ENCODE measurements at places on chromosomes 12 and 14.

DNA sequence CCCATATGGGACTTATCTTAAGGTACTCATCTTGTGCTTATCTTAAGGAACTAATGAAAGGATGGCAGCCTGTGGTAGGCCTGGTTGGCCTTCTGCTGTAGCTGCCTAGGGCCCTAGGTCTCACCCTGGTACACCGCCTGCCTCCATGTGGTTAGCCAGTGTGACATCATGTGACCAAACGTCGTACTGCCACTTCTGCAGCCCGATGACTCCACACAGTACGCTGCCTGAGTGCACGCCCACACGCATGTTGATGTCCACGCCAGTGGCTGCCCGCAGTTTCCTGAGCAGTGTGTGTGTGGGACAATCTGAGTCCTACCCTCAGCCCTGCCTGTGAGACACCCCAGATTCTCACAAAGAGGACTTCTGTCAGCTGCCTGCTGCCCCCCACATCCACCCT lies 5.1 kb downstream of the ADCY4 start:
- peak; percentile 80 for DNase-seq

GRCh38 chr12:74415633-74416032 lies 122.0 kb upstream of the ATXN7L3B start:
- peak; percentile 19 for DNase-seq

GRCh38 chr12:41515953-41516352 lies 327.8 kb downstream of the PDZRN4 start:
- DNase-seq: no peak

GRCh38 chr14:64510825-64511671 lies 6.5 kb downstream of the ZBTB1 start:
- peak; percentile 77 for DNase-seq

DNA sequence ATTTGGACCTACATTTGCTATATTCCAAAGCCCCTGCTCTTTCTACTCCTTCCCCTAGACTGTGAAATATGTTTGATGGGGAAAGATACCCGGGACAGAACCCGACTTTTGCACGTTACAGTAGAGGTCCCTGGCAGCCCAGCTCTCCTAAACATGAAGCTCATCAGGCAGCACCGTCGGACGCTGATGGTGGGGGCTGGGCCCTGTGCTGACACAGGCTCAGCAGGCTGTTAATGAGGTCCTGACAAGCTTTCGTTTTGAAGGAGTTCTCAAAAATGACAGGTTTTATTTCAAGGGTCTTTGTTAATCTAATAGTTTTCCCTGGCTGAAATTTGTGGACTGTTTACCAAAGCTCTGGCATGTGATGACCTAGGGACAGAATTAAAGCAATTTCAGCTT lies 102.3 kb downstream of the SLC25A47 start:
- DNase-seq: no peak

DNA sequence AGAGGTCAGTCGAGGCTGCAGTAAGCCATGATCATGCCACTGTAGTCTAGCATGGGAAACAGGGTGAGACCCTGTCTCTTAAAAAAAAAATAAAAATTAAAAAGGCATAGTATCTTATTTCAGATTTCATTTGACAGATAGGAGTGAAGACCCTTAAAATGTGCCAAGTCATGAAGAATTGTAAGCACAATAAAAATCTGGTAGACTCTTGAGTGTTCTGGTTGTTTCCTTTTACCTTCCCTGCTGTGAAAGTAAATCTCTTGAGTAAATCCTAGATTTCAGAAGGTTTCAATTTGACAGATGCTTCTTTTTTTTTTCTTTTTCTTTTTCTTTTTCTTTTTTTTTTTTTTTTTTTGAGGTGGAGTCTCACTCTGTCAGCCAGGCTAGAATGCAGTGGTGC lies 109.0 kb downstream of the ESR2 start:
- peak; percentile 38 for DNase-seq

GRCh38 chr12:108475396-108475795 lies 39.7 kb upstream of the FICD start:
- no peak for DNase-seq

GRCh38 chr12:119681728-119682638 lies 14.1 kb downstream of the PRKAB1 start:
- no peak for DNase-seq

- peak; percentile 67 for DNase-seq
Observed at GRCh38 chr14:71320734-71321573, 413.7 kb downstream of the PCNX1 start.

GRCh38 chr12:116053479-116054200 lies 223.9 kb downstream of the MED13L start:
- DNase-seq: no peak

DNA sequence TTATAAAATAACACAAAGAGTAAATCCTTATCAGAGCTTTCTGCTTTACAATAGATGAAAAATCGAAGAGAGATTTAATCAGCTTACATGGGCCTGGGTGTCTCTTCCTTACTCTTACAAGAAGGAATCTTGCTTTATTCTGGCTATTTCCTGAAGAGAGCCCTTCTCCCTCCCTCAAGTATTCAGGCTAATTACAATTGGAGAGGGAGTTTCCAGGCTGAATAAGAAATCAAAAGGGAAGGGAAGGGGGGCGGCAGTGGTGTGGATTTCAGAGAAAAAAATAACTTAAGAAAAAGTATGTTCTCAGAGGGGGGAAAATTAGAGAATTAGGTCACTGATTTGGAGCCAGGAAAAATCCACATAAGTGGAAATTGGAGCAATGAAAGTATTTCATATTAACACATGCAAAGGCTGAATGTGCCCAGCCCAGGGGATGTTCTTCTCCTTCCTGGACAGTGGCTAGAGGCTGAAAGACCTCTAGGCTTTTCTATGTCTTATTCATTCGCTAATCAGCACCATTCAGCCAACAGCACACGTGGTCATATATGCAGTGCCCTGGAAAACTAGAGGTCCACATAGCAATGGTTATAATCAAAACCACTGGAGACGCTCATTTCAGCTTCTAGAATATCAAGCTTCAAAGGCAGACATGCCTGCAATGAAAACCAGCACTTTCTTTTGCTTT lies 158.9 kb upstream of the BTG1 start:
- no peak for DNase-seq

GRCh38 chr14:81408595-81408994 lies 8.5 kb upstream of the STON2 start:
- DNase-seq: no peak

DNA sequence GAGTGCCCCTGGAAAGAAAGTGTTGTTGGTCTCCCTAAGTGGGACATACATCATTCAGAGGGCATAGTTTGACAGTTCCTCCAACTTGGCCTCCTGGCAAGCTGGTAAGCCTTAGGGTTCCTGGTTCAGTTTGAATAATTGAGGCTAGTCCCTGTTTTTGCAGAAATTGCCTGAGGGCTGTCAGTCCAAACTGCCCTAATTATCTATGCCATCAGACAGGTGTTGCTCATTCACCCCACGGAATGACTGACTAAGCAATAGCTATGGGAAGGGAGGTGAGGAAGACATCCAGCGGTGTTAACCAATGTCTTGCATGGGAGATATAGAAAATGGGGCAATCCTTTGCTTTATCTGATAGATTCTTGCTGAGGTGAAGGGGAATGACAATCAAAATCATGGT lies 37.6 kb downstream of the SPTSSA start:
- no peak for DNase-seq

GRCh38 chr12:93954166-93955112 lies 193.9 kb upstream of the PLXNC1 start:
- DNase-seq: no peak

DNA sequence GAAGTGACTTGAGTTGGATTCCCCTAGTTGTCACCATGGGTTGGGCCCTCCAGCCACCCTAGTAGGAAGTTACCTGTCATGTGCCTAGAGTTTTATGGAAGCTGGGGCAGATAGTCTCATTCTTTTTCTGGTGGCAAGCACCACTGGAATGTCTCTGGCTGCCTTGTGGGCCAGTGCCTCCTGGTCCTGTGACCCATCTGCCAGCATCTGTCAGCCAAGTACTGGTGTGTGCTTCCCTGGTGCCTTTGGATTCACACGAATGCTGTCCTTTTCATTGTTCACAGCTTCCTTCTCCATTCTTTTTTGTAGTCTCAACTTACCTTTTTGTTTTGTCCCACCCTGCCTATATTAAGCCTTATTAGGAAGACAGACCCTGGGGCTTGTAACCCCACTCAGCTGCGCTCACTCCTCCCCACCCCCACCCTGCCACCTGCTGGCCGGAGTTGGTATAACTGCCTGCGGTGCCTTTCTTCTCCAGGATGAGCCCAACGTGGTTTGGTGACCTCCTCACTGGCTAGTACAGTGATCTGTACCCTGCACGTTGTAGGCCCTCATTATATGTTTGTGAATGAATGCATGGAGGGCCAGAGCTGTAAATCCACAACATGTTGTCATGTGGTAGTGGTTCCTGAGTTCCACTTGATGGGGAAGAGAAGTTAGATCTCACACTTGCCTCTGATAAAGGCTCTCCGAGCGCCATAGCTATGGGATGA lies 125.7 kb downstream of the TSPAN9 start:
- peak; percentile 73 for DNase-seq

GRCh38 chr12:89165703-89166102 lies 186.6 kb downstream of the DUSP6 start:
- no peak for DNase-seq

DNA sequence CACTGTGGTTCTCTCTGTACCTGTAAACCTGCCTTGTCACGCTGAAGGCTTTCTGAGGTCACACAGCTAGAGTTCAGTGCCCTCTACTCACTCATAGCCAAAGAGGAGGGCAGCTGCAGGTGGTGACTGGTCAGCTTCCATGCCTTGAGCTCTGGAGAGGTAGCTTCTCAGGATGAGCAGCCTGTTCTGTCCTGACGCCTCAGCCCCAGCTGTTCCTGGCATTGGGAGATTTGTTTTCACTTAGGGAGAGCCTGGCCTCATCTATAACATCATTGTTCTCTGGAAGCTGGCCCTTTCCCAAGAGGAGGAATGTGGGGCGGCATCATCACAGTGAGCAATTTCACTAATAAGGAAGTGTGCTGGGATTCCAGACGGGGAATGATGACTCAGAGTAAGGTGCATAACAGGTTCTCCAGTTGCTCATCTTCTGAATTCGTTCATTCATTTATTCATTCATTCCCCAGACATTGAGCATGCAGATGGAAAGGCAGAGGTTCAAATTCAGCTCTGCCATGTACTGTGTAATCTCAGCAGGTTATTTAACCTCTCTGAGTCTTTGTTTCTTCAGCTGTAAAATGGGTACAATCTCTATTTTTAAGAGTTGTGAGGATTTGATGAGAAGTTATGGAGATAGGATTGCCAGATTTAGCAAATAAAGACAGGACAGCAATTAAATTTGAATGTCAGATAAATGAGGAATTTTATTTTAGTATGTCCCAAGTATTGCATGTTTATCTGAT lies 255.8 kb upstream of the CRY1 start:
- DNase-seq: no peak

DNA sequence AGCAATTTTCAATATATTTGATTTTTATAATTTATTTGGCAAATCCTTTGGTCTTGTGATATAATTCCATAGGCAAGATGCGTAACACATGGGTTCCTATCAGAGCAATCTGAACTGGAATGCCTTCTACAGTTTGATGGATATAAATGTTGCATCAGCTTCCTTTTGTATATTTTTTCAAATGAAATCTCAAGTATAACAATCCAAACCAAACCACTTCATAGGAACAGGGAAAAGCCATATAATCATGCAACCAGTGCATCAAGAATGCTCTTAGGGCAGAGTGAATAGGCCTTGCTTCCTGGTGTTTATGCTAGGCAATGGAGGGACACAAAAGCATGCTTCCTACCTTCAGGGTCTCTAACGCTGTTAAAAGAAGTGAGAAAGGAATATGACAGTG lies 34.5 kb downstream of the EFCAB11 start:
- no peak for DNase-seq

- peak; percentile 55 for DNase-seq
Observed at GRCh38 chr14:92040431-92041051, 682 bp upstream of the TRIP11 start.

DNA sequence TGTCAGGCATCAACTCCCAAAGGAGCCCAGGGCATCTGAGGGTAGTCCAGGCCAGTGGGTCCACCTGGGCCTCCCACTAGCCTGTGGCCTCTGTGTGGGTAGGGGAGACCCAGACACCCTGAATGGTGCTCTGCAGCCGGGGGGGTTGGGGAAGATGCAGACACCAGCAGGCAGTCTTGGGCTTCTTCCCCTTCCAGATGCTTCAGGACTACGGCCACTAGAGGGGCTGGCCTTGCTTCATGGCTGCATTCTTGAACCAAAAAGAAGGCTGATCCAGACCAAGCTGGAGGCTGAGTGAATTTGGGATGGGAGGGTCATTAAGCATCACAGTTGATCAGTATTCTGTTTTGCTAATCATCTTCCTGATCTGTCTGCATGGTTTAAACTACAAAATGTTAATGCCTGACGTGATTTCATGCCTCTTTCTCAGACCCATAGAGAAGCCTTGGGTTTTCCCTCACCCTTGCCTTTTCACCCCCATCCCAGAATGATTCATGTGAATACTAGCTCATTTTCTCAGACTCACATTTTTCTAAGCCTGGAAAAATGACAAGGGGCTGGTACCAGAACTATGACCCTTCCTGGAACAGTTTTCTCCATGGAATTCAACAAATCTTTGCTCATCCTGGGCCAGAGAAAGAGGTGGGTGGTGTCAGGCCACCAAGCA lies 134.2 kb downstream of the NTF3 start:
- no peak for DNase-seq

DNA sequence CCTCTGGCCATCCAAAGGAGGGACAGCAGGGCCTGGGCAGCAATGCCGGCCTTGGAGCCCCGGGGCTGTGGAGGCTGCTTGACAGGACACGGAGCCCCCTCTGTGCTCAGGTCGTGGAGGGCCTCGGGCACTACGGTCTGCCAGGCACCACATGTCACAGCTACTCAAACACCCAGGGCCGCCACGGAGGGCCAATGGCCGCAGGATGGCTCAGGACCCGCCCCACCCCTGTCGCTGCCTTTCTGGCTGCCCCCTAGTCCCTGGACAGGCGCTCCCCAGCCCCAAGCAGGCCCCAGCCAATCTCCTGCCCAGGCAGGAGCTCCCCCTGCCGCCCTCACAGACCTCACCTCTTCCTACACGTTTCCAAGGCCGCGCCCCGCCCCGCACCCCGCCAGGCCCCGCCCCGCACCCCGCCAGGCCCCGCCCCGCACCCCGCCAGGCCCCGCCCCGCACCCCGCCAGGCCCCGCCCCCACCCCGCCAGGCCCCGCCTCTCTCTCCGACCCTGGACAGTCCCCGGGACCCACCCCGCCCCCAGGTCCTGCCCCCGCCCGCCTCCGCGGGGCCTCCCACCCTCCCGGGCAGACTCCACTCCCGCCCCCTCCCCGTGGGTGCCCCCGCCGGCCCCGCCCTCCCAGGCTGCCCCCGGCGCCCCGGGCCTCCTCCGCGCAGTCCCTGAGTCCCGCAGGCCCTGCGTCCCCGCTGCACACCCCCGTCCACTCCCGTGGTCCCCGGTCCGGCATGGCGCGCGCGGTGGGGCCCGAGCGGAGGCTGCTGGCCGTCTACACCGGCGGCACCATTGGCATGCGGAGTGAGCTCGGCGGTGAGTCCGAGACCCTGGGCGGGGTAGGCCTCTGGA lies at the start of gene ASPG:
Gene ASPG (plus strand): TSS at position 669 of the 857 bp plus-strand sequence. CDS start 71 bp downstream, at position 740.
- peak; percentile 15 for DNase-seq

GRCh38 chr12:88691811-88692210 lies 111.5 kb upstream of the KITLG start:
- DNase-seq: no peak

GRCh38 chr14:84963518-84963917 lies 566.4 kb upstream of the FLRT2 start:
- no peak for DNase-seq

GRCh38 chr12:3680919-3681594 lies 71.9 kb downstream of the CRACR2A start:
- DNase-seq: no peak

- DNase-seq: no peak
Observed at GRCh38 chr14:104792101-104792884, 3.3 kb downstream of the AKT1 start.

GRCh38 chr14:101353422-101353821 lies 207.9 kb upstream of the DIO3 start:
- no peak for DNase-seq

GRCh38 chr12:64082116-64082515 lies 140.0 kb downstream of the KICS2 start:
- no peak for DNase-seq

All from activated CD4-positive, alpha-beta T cell treated with anti-CD3 and anti-CD28 coated beads, Interleukin-2, Interleukin-6, amounts not matched to agents 100 ng/mL and 50 ng/mL, durations not matched to agents 16 hours and 8 hours (primary cell).